ENCODE measurements at places on chromosomes 1 and 21.
A peak's percentile ranks its signal among the peaks of the same experiment; 100 is the strongest.

- DNase-seq: no peak
Measured at GRCh38 chr1:39082811-39083576, 56.8 kb downstream of the NDUFS5 start.

- DNase-seq: peak; percentile 61
Measured at GRCh38 chr1:26541816-26542711, 12.5 kb downstream of the RPS6KA1 start.

DNA sequence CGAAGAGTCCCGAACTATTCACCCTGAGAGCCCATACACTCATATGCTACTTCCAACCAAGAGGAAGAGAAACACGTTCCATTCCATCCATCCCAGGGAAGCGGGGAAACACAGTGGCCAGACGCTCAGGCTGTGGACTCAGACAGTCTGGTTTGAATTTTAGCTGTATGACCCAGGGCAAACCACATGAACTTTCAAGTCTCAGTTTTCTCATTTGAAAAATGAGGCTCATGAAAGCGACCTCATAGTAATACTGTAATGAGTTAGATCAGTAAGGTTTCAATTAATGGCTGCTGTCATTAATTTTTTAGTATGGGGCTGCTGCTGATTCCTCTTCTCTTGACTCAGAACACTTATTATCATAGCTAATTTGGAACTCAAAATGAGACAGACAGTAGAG, 1.5 kb downstream of the FCRL4 start:
- no peak for DNase-seq

GRCh38 chr1:172699111-172699510, 40.2 kb downstream of the FASLG start:
- no peak for DNase-seq

DNA sequence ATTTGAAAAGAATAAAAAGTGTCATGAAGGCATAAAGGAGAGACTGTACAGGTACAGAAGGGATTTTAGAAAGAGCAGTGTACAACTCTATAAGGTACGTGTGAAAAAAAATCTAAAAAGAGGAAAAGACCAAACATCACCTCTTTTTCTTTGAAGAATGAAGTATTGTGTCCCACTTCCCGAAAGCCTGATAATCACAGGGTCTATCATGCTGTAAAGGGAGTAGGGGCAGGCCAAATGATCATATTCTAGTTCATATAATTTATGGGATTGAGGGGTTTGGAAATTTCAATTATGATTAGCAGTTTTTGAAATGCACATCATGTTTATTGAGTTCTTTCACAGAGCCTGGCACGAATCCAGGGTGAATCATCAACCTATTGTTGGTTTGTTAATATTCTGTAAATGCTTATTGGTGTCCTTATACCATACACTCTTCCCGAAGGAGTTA, 910 bp upstream of the RERE start:
- no peak for DNase-seq

GRCh38 chr1:79496129-79496528, 489.6 kb upstream of the ADGRL4 start:
- no peak for DNase-seq

GRCh38 chr1:22915816-22916470, 56.7 kb downstream of the LACTBL1 start:
- no peak for DNase-seq

DNA sequence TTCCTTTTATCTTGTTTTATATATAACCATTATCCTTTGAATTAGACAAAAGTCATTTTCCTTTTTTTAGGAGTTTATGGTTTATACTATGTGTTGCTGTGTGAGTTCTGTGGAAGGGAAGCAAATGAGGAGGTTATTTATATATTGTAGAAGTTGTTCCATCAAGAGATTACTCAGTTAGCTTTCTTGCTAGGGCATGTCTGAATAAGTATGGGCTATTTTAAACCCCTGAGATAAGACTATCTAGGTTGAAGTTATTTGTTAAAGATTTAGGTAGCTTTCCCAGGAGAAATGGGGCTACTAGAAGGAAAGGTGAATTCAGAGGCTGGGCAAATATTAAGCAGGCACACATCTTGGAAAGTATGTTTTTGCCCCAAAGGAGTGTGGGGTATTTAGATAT, 16.1 kb upstream of the VAMP4 start:
- no peak for DNase-seq

- no peak for DNase-seq
Measured at GRCh38 chr1:223197923-223198627, 55.0 kb upstream of the TLR5 start.

GRCh38 chr1:62368989-62369388, 49.8 kb upstream of the KANK4 start:
- DNase-seq: no peak

GRCh38 chr1:28249013-28249865, 10.1 kb upstream of the SESN2 start:
- no peak for DNase-seq

- peak; percentile 34 for DNase-seq
Measured at GRCh38 chr1:19811206-19811851, 3.8 kb downstream of the RNF186 start.

DNA sequence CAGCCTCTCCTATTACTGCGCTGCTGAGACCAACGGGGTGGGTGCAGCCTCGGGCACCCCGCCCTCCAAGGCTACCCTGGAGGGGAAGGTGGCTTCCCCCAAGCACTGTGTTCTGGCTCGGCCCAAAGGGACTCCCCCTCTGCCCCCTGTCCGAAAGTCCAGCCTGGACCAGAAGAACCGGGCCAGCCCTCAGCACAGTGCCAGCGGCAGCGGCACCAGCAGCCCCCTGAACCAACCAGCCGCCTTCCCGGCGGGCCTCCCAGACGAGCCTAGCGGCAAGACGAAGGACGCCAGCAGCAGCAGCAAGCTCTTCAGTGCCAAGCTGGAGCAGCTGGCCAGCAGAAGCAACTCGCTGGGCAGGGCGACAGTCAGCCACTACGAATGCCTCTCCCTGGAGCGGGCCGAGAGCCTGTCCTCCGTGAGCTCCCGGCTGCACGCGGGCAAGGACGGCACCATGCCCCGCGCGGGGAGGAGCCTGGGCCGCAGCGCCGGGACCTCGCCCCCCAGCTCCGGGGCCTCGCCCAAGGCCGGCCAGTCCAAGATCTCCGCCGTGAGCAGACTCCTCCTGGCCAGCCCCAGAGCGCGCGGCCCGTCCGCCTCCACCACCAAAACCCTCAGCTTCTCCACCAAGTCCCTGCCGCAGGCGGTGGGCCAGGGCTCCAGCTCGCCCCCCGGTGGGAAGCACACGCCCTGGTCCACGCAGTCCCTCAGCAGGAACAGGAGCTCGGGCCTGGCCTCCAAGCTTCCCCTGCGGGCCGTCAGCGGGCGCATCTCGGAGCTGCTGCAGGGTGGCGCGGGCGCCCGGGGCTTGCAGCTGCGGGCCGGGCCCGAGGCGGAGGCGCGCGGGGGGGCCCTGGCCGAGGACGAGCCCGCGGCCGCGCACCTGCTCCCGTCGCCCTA, 533.1 kb downstream of the KIF26B start:
- DNase-seq: peak; percentile 22

DNA sequence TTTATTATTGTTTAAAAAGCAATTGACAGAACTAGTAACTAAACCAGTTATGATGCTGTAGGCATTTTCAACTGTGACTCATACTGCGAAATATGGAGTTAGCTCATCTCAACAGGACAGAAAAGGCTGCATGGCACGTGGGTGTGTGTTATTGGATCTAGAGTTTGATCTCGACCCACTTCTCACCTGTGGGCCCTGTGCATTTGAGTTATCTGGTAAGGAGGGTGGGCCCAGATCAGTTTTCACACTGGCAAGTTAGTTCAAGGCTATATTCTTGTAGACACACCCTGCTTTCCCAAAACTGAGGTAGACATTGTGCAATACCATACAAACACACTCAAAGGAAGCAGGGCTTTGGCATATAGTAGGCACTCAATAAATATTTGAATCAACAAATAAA, 71.3 kb upstream of the PRDX6 start:
- DNase-seq: no peak

DNA sequence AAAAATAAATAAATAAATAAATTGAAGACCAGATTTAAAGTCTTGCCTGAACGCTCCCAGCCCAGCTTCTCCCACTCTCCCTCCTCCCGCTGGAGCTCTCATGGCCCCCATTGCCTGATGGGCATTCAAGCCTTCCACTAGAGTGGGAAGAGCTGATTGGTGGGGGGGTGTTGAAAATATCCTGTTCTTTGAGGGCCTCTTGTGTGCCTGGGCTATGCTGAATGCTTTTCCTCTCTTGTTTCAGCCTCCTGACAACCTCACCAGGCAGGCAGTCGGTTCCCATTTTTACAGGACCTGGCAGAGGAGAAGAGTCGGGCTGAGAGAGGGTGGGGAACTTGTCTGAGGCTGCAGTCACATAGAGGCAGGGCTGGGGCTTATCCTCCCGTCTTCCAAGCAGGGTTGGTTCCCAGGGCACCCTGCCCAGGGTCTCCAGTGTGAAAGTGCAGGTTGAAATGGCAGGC, 59.2 kb upstream of the SSBP3 start:
- no peak for DNase-seq

DNA sequence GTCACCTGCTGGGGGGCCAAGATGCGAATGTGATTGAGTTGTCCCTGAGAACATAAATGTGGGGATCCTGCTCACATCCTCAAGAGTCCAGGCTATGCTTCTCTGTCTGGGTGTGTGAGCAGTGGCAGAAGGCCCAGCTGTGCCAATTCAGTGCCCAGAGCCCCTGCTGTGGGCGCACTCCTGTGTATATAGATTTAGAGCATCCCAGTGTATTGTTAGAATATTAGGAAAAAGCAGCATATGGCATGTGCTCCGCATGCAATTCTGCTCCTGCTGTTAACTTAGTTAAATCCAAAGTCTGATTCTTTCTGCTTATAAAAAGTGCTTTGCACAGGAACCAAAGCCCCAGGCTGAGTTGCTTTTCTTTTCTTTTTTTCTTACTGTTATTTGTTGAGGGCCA, 37.8 kb downstream of the FAM78B start:
- no peak for DNase-seq

DNA sequence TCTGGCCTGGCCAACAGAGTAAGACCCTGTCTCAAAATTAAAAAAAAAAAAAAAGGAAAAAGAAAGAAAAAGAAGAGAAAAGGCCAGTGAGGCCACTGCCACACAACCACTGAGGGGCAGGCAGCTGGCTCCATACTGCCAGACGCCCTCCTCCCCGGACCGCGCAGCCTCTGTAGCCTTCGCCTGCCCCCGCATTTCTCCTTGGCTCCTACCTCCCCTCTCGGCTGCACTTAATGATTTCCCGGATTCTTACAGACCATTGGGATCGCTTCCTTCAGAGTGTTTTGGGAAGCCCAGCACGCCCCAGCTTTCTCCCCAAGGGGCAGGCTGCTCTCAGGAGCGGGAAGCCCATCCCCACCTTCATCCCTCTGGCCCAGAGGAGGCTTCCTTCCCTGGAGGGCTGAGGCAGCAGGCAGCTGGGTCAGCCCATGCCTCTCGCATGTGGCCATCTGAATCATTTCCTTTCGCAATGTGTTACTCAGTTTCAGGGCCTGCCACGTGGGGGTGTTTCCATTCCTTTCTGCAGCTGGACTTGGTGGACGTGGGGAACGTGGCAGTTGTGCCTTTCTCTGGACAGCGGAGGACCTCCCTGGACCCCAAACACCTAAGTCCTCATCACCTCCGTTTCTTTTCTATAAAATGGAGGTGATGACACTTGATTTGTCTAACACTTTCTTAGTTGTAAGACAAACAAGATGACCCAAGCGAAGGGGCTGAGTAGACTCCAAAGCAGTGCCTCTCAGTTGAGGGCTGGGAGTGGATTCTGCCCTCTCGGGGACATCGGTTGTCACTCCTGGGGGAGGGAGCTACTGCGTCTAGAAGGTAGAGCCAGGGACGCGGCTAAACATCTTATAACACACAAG, 2.3 kb downstream of the SLC2A5 start:
- no peak for DNase-seq

- DNase-seq: no peak
Measured at GRCh38 chr1:186183970-186184628, 191.0 kb downstream of the TPR start.

GRCh38 chr1:41025979-41026819, 4.7 kb upstream of the SLFNL1 start:
- DNase-seq: no peak

GRCh38 chr1:175188936-175189335, 3.6 kb downstream of the KIAA0040 start:
- no peak for DNase-seq

DNA sequence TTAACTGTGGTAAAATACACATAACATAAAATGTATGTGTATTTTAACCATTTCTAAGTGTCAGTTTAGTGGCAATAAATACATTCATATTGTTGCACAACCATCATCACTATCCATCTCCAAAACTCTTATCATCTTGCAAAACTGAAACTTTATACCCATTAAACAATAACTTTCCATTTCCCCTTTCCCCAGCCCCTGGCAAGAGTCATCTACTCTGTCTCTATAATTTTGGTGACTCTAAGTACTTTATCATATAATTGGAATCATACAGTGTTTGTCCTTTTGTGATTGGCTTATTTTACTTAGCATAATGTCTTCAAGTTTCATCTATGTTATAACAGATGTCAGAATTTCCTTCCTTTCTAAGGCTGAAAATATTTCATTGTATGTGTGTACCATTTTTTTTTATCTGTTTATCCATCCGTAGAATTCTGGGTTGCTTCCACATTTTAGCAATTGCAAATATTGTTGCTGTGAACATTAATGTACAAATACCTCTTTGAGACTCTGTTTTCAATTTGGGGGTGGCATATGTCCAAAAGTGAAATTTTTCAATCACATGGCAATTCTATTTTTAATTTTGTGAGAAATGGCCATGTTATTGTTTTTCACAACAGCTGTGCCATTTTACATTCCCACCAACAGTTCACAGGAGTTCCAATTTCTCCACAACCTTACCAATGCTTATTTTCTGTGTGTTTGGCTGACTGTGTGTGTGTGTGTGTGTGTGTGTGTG, 153.9 kb upstream of the GORAB start:
- no peak for DNase-seq

DNA sequence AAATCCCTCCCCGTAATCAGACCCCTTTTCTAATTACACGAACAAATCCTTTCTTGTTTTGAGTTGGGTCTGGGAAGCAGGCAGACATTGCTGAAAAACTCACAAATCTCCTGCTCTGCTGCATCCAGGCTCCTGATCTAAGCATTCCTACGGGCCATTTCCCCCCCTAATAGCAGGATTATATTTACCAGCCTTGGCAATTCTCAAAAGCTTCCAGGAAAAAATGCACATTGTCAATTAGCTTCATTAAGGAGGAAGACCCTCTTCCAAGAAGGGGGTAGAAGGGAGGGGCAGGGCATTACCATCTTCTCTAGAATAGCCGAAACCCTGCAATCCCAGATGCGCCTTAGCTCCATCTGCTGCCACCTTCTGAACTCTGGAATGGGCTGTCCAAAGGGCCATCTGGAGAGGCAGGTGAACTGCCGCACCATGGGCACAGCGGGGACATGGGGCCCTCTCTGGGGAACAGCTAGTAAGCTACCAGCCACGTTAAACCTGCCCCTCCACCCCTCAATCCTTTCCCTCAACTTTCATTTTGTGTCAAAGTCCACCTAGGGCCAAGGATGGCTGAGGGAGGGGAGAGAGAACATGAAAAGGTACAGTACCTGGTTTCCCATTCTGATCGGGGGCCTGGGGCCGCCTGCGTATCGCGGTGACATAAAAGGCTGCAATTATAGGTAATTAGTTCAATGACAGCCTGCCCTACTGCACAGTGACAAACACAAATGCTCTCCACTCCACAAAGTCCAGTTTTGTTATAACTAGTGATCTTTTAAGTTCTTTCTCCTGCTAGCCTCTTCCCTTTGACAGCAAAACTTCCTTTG, 56.8 kb downstream of the MRPL37 start:
- DNase-seq: no peak

- no peak for DNase-seq
Measured at GRCh38 chr1:53956308-53957168, 10.4 kb downstream of the LRRC42 start.

All from nephron progenitor cell (in vitro differentiated cells).